ENCODE measurements at places on chromosomes 1 and 21.
A peak's percentile ranks its signal among the peaks of the same experiment; 100 is the strongest.

GRCh38 chr1:202569393-202570322 lies 140.6 kb downstream of the SYT2 start:
- DNase-seq: no peak

DNA sequence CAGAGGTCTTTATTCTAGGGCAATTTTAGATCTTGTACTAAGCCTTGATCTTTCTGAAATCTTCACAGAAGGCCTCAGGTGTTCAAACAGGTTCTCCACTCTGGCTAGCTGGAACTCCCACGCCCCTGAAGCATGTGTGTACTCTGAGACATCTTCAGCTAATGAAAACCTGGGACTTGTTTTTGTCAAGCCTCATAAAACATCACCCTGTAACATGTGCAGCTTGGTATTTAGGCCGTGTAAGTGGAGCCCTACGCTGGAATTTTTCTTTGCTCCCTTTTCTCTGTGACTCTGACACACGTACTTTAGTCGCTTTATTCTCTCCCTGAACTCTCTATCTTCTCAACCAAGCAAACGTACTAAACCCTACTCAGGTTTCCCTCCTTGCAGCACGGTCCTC lies 701.9 kb upstream of the ZP4 start:
- no peak for DNase-seq

DNA sequence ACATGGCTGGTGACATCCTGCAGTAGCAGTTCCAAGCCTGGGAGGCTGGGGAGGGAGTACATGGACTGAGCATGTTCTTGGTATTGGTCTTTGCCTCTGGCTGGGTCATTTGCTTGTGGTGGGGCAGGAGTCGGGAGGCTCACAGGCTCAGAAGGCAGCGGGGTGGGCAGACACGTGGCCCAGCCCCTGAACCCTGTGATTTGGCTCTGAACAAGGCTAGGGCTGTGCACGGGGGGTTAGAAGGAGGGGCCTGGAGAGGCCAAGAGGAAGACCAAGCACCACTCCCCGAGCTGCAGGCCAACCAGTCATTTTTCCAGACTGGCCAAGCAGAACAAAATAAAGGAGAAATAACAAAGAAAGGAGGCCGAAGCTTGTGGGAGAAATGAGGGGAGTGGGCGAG lies 9.7 kb upstream of the PRELP start:
- DNase-seq: no peak

DNA sequence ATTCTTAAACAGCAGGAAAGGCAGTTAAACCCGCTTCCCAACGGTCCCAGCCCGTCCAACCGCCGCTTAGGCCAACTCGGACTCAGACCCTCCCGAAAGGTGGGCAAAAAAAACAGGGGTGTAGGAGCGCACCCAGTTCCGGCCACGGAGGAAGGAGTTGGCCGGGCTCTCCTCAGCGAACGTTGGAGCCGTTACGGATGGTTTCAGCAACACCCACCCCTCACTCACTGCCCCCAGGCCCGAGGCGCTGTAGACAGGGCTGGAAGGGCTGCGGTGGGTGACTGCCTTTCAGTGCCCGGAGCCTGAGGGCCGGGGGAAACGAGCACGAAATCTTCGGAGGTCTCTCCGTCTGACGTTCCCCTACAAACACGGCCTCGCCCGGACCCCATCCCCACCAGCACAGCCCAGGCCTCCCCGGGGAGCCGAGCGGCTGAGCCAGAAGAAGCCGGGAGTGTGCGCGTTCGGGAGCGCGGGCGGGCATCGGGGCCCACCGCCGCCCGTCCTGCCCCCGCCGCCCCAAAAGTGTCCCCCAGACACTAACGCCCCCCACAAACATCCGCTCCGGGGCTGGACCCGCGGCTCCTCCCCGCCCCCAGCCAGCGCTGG lies 1.3 kb downstream of the KDM5B start:
- no peak for DNase-seq

- no peak for DNase-seq
Observed at GRCh38 chr1:110133436-110133835, 16.9 kb upstream of the SLC6A17 start.

DNA sequence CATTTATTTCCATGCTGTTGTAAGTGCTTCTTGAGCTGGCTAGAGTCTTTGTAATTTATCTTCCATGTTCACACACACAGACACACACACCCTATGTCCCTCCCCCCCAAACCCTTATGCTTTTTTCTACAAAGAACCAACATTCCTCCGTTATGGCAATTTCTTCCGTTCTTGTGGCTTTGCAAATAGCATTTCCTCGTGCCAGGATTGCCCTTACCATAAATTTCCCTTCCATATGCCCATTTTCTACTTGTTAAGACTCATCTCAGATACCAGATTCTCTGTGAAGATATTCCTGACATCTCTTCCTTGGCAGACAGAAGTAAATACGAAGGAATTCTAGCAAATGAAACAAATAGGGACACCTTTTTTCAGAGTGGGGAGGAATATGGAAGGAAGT lies 26.0 kb downstream of the RALGPS2 start:
- no peak for DNase-seq

DNA sequence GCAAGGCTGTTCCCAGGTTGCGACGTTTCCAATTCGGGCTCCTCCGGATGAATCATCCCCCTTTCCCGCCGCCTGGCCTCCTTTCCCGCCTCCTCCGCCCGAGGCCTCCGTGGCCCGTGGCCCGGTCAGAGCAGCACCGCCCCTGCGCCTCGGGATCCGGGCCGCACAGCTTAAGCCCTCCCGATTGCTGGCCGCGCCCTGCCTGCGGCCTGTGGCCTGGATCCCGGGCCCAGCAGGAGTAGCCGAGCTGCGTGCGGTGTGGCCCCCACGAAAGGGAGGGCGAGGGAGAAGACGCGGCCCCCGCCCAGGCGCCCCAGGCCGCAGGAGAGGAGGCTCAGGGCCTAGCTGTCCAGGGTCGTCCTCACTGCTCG lies 1.0 kb downstream of the TMEM200B start:
- DNase-seq: no peak

- peak; percentile 70 for DNase-seq
Observed at GRCh38 chr1:12518931-12519692, 98.9 kb downstream of the DHRS3 start.

GRCh38 chr1:32073299-32074229 lies 825 bp downstream of the TMEM39B start:
- no peak for DNase-seq

GRCh38 chr1:205518661-205519540 lies 14.4 kb downstream of the CDK18 start:
- DNase-seq: no peak

DNA sequence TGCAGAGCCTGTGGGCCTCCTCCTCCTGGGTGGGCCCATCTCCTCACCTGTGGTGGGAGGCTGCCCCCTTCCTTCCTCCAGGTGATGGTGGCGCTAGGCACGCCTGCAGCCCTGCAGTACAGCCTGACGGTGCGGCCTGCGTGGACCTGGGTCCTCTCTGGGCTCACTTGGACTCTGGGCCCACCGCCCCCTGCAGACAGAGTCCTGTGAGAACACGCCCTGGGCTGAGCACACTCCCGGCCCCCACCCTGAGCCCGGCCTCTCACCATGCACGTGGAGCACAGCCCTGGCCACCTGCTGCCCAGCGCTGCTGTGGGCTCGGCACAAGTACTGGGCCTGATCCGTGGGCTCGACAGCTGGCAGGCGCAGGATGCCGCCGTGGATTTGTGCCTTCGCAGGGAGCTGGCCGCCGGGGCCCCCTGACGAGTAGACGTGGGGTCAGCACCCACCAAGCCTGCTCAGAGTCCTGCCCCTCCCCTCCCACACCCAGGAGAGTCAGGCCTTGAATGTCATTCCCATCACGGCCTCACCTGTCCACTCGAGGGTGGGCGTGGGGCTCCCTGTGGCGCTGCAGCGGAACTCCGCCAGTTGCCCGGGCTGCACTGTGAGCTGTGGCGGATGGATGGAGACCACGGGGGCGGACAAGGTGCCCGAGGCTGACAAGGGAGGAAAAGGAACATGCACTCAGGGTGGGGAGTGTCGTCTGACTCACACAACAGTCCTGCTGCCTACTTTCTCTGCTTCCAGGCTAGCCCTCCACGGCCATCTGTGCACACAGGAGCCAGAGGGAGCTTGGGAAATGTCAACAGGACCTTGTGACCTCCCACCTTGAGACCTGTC lies 43.4 kb downstream of the LDLRAD2 start:
- no peak for DNase-seq

- peak; percentile 96 for DNase-seq
Observed at GRCh38 chr1:234772345-234773147, 162.6 kb upstream of the IRF2BP2 start.

- no peak for DNase-seq
Observed at GRCh38 chr1:151324390-151324930, 2.8 kb downstream of the PI4KB start.

DNA sequence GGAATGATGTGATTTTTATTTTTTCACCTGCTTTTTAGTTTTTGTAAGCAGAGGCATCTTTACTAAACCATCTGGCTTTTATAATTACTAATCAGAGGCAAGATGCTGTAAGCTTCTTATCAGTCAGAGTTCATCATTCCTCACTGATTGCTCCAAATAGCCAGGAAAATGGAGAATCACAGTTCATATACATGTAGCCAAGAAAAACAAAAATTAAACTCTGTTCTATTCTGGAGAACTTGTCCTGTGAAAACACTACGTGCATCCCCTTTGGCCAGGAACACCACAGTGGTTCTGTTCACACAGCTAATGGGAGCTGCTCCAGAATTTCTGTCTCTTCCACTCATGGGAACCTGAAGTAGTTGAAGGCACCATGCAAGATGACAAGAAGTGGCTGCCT lies 725.5 kb upstream of the CHRM3 start:
- no peak for DNase-seq

DNA sequence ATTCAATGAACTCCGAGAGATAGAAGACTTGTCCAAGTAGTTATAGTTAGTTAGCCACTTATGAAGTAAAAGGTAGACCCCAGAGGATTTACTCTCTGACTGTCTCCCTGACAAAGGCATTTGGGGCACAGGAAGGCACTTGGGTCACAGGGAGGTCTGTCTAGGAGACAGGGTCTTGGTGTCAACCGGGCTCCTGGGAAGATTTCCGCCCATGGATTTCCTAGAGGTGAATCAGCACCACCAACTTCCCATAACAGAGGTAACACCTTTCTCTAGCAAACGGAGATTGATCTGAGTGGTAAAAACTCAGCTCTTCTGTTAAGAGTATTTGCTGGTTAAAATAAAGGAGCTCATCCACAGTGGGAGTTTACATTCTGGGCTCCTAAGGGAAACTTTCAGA lies 16.4 kb downstream of the CCN1 start:
- DNase-seq: no peak

- no peak for DNase-seq
Observed at GRCh38 chr1:157562515-157562914, 10.2 kb upstream of the FCRL5 start.

GRCh38 chr1:91803847-91804545 lies 82.0 kb downstream of the TGFBR3 start:
- DNase-seq: no peak

- no peak for DNase-seq
Observed at GRCh38 chr1:150111670-150112069, 38.0 kb upstream of the PLEKHO1 start.

DNA sequence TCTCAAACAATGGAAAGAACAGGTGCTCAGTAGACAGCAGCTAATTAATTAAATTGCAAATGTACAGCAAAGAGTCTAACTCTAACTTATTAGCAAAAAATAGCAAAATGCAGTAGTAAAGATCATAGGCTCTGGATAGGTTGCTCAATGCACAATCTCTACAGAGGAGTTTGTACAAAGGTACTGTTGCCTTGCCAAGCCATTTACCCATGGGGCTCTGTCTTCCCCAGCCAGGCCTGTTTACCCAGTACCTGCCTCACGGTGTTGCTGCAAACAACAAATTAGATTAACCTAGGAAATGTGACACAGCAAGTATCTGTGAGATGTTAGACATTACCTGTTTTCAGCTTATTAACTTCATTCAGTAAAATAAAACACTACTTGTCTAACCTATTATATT lies 222.0 kb downstream of the DENND1B start:
- no peak for DNase-seq

DNA sequence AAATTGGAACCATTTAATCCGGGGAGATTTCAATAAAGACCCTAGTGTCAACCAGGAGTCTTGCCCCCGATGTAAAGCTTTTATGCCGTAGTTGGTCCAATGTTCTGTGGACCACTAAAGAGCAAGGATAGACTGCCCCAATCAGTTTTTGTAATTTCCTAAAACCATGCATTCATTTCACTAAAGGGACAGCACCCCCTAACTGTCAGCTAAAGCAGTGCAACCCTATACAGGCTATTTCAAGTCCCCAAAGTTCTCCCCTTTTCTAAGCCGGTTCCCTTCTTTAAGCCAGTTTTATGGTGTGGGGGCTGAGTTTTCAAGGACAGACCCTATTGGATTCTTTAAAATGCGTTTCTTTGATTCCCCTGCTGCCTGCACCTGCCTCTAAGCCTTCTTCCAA lies 12.7 kb upstream of the PDPN start:
- no peak for DNase-seq

DNA sequence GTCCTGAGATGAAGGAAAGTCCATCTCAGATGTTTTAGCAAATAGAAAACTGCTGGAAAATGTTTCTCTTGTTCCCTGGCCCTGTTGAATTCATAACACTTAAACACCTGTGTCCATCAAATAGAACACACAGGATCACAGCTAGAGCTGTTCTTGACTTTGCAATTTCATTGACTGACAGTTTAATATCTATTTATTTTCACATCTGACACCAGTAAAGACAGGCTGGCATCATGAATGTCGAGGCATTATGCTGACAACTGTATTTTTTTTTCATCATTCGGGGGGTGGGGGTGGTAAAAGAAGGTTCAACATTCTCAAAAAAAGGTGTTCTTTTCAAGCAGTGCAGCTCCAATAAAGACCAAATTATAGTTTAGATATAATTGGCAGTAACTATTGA lies 591.2 kb upstream of the PTBP2 start:
- no peak for DNase-seq

DNA sequence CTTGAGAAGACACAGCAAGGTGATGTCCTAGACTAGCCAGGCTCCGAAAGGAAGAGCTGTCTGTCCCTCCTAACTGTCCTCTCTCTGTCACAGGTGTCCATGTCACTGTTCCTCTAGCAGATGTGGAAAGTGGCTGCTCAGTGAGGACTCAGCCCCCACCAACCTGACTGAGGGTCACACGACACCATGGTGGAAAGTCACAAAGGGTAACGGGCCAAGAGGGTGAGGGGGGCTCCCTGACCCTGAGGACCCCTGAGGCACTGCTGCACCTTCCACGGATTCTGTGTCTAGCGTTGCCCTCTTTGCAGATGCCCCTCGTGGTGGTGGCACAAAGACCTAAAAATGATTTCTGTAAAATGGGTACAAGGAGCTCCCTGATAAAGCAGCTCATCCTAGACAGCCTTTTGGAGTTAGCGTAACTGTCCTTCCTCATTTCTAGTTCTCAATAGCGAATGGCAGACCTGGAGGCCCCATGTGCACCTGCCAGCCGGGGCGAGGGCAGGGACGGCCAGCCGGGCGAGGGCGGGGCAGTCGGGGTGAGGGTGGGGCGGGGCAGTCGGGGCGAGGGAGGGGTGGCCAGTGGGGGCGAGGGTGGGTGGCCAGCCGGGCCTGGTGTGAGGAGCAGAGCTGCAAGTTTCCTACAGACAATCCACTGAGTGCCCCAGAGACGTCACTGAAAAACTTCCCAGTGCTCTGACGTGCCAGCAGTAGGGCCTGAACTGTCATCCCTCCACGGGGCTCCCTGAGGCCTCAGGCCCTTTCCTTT lies 23.4 kb downstream of the POFUT2 start:
- no peak for DNase-seq

GRCh38 chr1:228440761-228441500 lies 24.3 kb upstream of the TRIM17 start:
- DNase-seq: no peak
